ENCODE measurements at places on chromosomes 6 and 20.

DNA sequence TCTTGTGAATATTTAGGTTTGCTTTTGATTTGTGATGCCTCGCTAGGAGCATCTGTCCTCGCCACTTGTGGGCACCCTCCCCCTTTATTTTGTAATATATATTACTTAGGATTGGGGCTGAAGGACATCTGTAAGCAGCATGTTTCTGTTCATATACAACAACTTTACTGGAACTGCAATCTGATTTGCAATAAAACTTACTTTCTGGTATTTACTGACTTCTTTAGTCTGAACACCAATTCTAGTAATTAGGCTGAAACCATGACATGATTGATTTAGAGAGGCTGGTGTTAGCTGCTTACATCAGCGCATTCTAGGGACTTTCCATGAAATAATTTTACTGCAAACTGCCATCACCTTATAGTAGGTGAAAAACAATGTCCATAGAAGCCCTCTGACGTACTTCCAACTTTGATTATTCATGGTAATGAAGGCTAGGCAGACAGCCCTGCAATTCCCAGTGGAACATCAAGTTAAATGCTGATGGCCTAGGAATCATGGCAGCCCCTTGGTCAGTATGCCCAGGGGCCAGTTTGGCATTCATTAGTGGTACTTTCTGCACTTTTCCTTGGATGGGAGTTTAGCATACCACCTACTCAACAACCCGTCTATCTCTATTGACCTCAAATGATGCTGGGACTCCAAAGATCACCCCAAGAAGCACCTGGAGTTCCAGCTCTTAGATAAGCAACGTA, 132.9 kb upstream of the MCHR2 start:
- no peak for DNase-seq

- DNase-seq: no peak
Measured at GRCh38 chr20:10549511-10549910, 114.4 kb downstream of the SLX4IP start.

GRCh38 chr6:101116337-101116736, 235.2 kb upstream of the ASCC3 start:
- no peak for DNase-seq

GRCh38 chr6:145749632-145750031, 14.3 kb upstream of the EPM2A start:
- DNase-seq: no peak

- DNase-seq: no peak
Measured at GRCh38 chr6:121645100-121645745, 209.8 kb downstream of the GJA1 start.

DNA sequence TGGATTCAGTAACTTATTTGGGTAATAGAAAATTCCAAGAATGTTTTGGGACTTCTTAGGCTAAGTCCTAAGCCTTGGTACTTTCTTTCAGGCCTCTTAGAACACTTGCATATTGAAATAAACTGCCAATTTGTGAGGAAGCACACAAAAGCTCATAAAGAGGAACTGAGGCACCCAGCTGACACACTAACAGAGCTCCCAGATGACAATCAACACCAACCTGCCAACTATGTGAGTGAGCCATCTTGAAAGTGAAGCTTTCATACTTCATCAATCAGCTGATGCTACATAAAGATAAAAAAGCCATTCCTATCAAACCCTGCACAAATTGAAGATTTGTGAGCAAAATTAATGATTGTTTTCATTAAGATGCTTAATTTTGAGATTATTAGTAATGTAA, 832.5 kb upstream of the EPHA7 start:
- DNase-seq: no peak

DNA sequence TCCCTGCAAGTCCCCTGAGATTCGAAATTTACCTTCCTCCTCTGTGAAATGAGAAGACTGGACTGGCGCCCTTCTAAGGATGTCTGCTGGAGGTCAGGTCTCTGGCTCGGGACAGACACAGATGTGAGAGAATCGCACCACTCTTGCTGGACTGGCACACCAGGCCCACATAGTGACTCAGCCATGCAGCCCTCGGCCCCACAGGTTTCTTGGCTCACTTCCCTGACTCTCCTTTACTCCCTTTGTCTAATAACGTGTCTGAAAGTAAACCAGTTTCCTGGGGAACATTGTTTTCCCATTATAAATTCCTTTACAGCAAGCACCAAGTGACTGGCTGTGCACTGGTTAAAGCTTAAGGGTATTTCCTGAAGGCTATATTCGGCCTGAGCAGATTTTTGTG, 106.7 kb upstream of the PLEKHG1 start:
- DNase-seq: no peak

GRCh38 chr6:85544776-85545175, 48.9 kb downstream of the SNX14 start:
- no peak for DNase-seq

DNA sequence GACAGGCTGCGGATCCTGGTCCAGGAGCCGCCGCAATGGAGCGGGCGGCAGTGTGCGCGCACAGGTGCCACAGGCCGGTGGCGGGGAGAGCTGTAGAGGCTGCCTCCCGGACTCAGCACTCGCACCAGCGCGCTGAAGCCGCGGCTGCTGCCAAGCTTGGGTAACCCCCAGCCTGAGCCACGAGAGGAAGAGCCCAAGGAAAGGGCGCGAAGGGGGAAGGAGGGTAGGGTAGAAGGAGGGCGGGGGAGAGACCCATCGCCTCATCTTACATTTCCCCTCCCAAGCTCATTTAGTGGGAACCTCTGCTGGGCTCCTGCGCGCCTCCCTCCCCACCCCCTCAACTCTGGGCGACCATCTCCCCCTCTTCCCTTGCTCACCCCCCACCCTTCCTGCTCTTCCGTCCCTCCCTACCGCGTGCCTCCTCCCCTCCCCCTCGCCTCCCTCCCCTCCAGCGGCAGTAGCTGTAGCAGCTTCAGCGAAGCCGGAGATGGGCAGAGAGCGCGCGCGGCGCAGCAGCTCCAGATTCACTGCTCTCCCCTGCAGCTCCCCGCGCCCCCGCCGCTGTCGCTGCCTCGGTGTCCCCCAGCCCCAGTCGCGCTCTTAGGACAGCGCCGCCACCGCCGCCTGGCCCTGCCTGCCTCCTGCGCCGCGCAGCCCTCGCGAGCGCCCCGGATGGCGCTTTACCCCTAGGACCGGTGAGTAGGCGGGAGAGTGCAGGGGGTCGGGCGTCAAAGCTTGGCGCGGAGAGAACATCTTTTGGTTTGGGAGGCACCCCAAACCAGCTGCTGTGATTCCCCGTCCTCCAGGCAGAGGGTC, at the start of gene FUT9:
Gene FUT9 (plus strand): TSS at position 457 of the 816 bp plus-strand sequence. CDS start 187,182 bp downstream, outside the sequence.
- DNase-seq: no peak

DNA sequence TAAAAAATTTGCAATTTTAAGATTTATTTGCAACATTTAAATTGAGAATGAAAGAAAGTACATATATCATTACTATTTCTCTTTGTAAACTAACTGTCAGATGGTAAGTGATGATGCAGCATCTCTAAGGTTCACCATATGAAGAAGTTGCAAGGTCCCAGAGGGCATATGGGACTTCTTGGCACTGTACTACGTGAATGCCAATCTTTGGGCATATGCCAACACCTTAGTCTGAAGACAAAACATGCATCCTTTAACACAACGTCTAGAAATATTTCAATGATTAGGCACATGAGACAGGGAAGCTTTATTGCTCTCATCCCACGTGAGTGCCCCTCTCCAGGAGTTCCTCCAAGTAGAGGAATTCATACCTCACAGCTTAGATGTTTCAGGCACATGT, 66.8 kb downstream of the CDK19 start:
- DNase-seq: no peak

DNA sequence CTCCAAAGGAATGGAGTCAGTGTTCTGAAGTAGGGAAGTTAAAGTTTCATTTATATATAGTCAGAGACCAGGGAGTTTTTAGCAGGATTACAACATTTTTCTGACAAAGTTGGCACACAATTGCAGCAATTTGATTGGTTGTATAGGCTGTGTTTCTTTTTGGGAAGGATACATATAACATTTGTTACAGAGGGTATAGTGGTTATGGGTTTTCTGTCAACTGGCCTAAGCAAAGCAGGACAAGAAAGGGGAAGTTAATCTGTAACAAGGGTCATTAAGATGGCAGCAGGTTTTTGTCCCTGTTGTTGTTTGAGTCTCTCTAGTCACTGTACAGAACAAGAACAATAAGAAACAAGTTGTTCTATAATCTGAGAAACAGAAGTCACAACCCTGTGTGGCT, 41.4 kb downstream of the TPD52L1 start:
- no peak for DNase-seq

- DNase-seq: no peak
Measured at GRCh38 chr6:83252719-83253118, 59.6 kb downstream of the RWDD2A start.

DNA sequence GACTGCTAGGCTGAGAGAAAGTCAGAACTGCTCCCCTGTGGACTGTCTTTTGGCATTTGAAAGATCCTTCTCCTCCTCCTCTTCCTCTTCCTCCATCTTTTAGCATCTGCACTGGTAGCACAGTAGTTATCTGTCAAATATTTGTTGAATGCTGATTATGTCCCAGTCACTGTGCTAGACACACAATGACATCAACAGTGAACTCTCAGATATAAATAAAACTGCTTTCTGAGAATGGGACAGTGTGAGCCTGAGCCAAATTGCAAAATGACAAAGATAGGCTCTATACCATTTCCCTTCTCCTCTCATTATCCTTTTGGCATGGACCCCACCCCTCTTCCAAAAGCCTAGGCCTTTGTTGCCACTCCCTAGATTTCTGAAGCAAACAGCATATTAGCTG, 27.9 kb upstream of the LRRC1 start:
- no peak for DNase-seq

DNA sequence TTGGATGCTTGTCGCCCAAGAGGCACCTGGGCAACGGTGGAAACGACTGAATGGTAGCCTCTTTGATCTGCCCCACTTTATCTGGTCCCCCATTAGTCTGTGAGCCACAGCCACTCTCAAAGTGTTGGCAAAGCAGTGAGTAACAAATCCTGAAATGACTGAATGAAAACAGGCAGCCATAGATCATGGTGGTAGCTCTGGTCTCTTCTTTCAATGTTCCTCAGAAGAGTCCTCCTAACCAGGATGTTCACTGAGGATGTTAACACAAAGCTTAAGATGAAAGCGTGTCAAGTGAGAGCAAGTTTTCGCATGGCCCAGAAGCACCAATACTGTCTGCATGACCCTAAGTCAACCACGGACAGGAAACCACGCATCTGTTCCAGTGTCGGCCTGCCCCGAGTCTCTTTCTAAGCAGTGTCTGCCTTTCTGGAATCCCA, 107.3 kb downstream of the IRF4 start:
- no peak for DNase-seq

GRCh38 chr6:39137245-39137644, 22.3 kb upstream of the SAYSD1 start:
- peak; percentile 30 for DNase-seq

DNA sequence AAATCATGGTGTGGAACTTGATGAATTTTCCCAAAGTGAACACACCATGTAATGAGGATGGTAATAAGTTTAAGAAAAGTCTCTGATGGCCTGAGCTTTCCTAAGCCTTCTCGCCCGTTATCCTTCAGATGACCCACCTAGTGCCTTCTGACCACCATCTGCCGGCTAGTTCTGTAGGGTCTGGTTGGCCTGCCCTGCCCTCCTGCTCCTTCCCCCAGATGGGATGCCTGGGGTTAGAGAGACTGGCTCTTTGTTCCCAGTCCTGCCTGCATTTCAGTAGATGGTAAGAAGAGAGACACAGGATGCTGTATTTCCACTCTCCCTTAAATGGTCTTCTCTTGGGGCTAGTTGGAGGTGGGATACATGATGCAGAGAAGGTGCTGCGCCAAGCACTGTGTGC, 43.0 kb downstream of the TIAM2 start:
- no peak for DNase-seq

DNA sequence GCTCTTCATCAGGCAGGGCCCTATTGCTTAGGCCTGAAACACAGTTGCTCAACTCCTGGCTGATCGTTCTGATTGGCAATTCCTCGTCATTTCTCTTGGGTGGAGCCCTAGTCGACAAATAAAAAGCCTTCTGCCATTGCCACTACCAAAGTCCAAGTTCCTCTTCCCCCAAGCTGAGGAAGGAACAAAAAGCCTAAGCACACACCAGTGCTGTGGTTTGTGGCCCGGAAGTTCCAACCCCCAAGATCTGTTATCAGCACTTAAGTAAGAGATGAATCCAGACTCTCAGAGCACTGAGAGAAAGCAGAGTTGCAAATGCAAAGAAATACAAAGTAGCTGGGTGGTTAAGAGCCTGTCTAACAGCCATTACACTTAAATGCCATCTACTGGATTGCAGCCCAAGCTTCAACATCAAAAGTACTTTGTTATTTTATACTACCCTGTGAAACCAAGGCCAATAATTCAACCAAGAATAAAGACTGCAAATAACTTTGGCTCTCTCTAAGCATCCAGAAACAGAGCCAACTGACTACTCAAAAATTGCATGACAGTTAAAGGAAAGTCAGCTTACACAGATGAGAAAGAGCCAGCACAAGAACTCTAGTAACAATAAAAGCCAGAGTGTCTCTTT, 1024.0 kb downstream of the GRIK2 start:
- no peak for DNase-seq

DNA sequence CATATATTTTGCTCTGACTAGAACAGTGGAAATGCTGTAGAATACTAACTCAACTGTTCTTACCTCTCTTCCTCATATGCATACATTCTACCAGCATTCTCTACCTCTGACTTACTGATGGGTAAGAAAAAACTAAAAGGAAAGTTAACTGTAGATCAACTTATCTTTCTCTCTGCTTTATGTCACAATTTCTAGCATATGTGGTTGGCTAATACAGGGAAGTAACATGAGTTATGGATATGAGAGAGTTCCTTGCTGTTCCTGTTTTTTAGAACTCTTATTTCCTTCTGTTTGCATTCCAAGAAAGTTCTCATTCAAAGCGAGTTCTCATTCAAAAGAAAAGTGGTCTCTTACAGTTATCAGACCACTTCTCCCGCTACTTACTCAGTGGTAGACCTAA, 226.8 kb upstream of the SGK1 start:
- no peak for DNase-seq

DNA sequence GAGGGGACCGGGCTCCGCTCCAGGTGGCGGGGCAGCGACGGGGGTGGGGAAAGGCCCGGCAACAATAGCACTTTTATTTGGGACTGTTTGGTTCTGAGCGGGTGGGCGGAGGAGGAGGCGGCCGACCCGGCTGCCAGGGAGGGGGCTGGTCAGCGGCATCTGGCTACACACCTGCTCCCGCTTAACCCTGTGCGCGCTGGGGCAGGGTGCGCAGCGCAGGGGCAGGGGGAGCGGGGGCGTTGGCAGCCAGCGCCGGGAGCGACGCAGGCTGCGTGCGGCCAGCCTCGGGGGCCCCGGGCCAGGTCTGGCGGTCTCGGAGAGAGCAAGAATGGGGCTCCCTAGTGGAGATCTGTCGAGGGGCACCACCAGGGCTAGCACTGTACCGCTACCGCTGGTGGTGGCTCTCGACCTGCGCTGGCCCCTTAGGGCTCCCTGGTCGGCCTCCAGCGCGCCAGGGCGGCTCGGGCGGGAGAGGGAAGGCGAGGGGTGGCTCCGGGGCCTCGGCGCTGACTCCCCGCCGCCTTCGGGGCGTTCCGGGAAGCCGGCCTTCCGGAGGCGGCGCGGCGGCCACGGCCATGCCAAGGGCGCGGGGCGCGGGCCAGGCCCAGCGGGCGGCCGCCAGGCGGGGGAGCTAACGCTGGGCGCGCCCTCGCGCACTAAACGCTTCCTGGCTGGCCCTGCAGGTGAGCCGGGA, 92.4 kb downstream of the NCR2 start:
- no peak for DNase-seq
